ENCODE measurements at places on chromosomes 1 and 21. TPM values are rescaled to one million over a fixed set of nuclear protein-coding genes. Genes with fewer than 3 reads are reported as not detected.

Gene PRR9
- not detected for total RNA-seq

DNA sequence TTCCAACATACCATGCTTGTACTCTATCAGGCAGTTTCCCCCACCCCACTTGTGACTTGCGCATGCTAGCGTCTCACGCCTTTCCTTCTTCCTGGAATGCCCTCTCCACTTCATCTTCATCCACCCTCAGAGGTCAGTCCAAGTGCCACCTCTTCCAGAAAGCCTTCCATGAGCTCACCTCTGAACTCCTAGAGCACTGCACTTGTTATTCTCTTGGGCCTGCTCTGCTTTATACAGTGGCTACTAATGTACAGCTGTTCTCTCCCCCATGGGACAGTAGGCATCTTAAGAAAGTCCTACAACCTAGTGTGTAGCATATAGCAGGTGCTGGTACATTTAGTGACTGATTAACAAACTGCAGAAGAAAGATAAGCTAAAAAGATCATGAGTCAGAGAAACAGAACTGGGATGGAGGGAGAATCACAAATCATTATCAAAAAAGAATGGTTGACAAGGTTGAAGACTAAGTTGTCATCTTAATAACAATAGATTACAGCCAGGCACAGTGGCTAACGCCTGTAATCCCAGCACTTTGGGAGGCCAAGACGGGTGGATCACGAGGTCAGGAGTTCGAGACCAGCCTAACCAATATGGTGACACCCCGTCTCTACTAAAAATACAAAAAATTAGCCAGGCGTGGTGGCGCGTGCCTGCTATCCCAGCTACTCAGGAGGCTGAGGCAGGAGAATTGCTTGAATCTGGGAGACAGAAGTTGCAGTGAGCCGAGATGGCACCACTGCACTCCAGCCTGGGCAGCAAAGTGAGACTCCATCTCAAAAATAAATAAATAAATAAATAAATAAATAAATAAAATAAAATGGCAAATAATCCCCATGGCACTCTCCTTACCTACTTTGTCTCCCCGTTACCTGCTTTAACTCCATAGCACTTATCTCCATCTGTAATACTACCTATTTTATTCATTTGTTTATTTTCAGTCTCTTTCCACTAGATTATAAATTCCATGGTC, 16.3 kb upstream of the TSPAN1 start:
- no peak for DNase-seq
- no peak overlapping the region for H3K27ac ChIP-seq
- peaks cover 5% of the 10 kb centered on the region for H3K27me3 ChIP-seq
- no peaks in the 10 kb centered on the region for H3K36me3 ChIP-seq

DNA sequence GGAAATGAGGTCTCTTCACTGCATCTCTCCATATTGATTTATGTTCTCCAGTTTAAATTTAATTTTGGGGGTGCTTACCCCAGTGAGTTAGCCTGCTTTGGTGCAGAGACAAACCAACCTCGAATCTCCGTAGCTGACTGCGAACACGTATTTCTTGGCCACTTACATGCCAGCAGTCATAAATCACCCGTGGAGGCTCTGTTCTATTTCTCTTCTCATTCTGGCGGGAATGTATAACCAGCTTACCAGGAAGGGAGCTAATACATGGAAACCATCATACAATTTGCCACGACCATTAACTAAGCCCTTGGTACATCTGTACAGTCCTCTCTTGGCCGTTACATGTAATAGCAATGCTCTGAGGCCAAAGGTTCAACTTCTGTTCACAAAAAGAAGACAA, 148.0 kb downstream of the PLA2G4A start:
- no peaks in the 10 kb centered on the region for H3K36me3 ChIP-seq
- no peak for DNase-seq
- no peaks in the 10 kb centered on the region for H3K4me1 ChIP-seq
- H3K4me3 ChIP-seq: no peak overlapping the region
- H3K27me3 ChIP-seq: no peaks in the 10 kb centered on the region

Gene FMO1
- 1.1 TPM for total RNA-seq

DNA sequence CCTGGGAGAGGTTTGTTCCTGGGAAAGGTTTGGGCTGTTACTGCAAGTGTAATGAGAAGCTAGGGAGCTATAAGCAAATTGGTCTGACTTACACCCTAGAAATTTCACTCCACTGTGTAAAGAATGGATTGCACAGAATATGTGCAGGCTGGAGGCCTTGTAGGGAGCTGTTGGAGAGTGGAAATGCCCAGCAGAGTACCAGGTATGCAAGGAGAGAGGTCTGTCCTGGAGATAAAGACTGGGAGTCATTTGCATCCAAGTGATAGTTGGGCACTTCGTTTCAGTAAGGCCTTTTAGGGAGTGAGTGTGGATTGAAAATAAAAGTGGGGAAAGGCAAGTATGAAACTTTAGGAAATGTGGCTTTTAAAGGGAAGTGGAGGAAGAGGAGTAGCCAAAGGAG, 75.8 kb downstream of the CACNA1E start:
- H3K27ac ChIP-seq: no peak overlapping the region
- no peak overlapping the region for H3K4me3 ChIP-seq
- no peaks in the 10 kb centered on the region for H3K27me3 ChIP-seq
- H3K36me3 ChIP-seq: no peaks in the 10 kb centered on the region

Gene C1orf74
- 3.7 TPM for total RNA-seq

- peaks cover 35% of the 10 kb centered on the region for H3K4me1 ChIP-seq
- H3K27ac ChIP-seq: peak overlapping the region; percentile 83
- peaks cover 44% of the 10 kb centered on the region for H3K36me3 ChIP-seq
- peak; percentile 50 for DNase-seq
- peak overlapping the region; percentile 89 for H3K4me3 ChIP-seq
Observed at GRCh38 chr1:39576016-39576657, 453 bp downstream of the PABPC4 start.

Gene C1orf141
- not detected for total RNA-seq

GRCh38 chr21:28640326-28640725, 352.4 kb downstream of the LTN1 start:
- H3K36me3 ChIP-seq: no peaks in the 10 kb centered on the region
- H3K27me3 ChIP-seq: no peaks in the 10 kb centered on the region
- H3K27ac ChIP-seq: no peak overlapping the region
- H3K4me3 ChIP-seq: no peak overlapping the region
- DNase-seq: no peak

- H3K36me3 ChIP-seq: peaks cover 37% of the 10 kb centered on the region
- H3K27me3 ChIP-seq: no peaks in the 10 kb centered on the region
- DNase-seq: no peak
- H3K4me3 ChIP-seq: peak overlapping the region; percentile 11
- no peak overlapping the region for H3K27ac ChIP-seq
Observed at GRCh38 chr1:192811594-192812239, 2.9 kb downstream of the RGS2 start.

DNA sequence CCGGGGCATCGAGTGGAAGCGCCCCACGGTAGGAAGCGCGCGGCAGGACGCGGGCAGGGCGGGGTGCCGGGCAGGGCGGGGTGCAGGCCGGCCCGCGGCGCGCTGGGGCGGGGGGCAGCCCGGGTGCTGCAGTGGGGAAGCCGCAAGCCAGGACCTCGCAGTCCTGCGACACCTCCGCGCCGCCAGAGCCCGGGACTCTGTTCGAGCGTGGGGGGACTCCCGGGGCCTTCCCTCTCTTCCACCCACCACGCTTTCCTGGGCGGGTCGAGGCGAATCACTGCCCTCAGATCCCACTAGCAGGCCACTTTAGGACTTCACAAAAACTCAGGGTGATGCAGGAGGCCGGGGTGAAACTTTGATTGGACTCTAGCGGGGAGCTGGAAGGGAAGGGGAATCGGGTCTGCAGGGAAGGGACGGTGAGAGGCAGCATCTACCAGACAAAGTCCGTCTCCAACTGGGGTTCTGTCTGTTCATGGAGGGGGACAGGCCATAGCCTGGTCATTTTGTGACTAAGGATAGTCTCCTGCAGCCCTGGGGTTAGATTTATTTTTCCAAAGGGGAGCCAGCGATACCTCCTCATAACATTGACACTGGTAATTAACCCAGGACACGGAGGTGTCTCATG, 623 bp downstream of the CAPN2 start:
- H3K4me3 ChIP-seq: peak overlapping the region; percentile 86
- DNase-seq: peak; percentile 45
- peak overlapping the region; percentile 72 for H3K27ac ChIP-seq
- H3K27me3 ChIP-seq: no peaks in the 10 kb centered on the region
- peaks cover 55% of the 10 kb centered on the region for H3K4me1 ChIP-seq

DNA sequence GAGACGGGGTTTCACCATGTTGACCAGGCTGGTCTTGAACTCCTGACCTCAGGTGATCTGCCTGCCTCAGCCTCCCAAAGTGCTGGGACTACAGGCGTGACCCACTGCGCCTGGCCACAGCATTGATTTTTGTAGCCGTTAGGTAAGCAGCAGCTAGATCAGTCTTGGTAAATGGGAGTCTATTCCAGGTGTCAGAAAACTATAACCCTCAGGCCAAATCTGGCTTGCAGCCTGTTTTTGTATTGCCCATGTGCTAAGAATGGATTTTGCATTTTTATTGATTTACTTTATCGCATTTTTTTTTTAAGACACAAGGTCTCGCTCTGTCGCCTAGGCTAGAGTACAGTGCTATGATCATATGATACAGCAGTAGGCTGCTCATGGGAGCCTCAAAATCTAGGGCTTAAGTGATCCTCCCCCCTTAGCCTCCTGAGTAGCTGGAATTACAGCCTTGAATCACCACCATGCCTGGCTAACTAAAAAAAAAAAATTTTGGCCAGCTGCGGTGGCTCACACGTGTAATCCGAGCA, 16.6 kb upstream of the SRSF10 start:
- DNase-seq: no peak
- no peaks in the 10 kb centered on the region for H3K27me3 ChIP-seq
- no peak overlapping the region for H3K4me3 ChIP-seq

Gene LRRC53
- total RNA-seq: not detected

- no peaks in the 10 kb centered on the region for H3K27me3 ChIP-seq
- no peak overlapping the region for H3K4me3 ChIP-seq
- H3K27ac ChIP-seq: no peak overlapping the region
- no peak for DNase-seq
Observed at GRCh38 chr21:45873418-45873817, 108.2 kb upstream of the COL6A1 start.

DNA sequence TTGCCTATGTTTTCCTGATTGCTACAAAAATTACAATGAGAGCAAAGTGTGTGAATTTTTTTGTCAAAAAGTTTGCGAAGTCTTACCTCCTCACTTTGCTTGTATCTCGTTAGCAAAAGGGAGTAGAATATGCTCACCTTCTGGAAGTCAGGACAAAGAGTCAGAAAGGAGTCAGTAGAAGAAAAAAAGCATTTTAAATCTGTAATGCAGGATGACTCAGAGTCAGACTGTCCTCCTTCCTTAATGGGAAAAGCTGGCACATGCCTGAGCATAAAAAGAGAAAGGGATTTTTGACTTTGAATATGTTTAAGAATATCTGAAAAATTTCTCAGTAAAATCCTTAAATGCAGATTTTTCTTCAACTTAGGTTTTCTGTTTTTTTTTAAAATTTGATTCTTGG, 14.2 kb upstream of the VN1R5 start:
- no peak overlapping the region for H3K4me3 ChIP-seq
- H3K27ac ChIP-seq: no peak overlapping the region
- no peaks in the 10 kb centered on the region for H3K27me3 ChIP-seq
- H3K4me1 ChIP-seq: no peaks in the 10 kb centered on the region
- no peak for DNase-seq

DNA sequence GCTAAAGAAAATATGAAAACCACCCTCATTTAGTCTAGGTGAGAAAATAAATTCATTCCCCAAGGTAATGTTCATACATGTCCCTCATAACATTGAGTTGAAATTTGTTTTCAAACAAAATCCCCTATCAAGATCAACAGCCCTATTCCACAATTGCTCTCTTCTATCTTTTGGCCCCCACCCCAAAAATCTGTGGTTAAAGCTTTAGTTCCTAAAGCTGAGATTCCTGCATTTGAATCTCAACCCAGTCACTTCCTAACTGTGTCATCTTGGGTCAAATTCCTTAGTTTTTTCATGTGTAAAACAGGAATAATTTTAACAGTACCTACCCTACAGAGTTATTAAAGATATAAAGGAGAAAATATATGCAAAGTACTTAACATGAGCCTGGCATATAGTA, 22.0 kb downstream of the KIAA0319L start:
- H3K27me3 ChIP-seq: no peaks in the 10 kb centered on the region
- H3K4me3 ChIP-seq: no peak overlapping the region
- peaks cover 27% of the 10 kb centered on the region for H3K4me1 ChIP-seq
- peaks cover 49% of the 10 kb centered on the region for H3K36me3 ChIP-seq

GRCh38 chr1:17183388-17184160, 21.4 kb upstream of the PADI1 start:
- H3K27me3 ChIP-seq: peaks cover under 1% of the 10 kb centered on the region
- peaks cover 32% of the 10 kb centered on the region for H3K4me1 ChIP-seq
- no peak overlapping the region for H3K27ac ChIP-seq
- no peak for DNase-seq
- H3K4me3 ChIP-seq: no peak overlapping the region
- H3K36me3 ChIP-seq: no peaks in the 10 kb centered on the region

GRCh38 chr1:152014943-152015342, 21.3 kb upstream of the S100A10 start:
- H3K4me3 ChIP-seq: no peak overlapping the region
- peaks cover 24% of the 10 kb centered on the region for H3K27me3 ChIP-seq
- no peaks in the 10 kb centered on the region for H3K36me3 ChIP-seq
- no peak for DNase-seq

DNA sequence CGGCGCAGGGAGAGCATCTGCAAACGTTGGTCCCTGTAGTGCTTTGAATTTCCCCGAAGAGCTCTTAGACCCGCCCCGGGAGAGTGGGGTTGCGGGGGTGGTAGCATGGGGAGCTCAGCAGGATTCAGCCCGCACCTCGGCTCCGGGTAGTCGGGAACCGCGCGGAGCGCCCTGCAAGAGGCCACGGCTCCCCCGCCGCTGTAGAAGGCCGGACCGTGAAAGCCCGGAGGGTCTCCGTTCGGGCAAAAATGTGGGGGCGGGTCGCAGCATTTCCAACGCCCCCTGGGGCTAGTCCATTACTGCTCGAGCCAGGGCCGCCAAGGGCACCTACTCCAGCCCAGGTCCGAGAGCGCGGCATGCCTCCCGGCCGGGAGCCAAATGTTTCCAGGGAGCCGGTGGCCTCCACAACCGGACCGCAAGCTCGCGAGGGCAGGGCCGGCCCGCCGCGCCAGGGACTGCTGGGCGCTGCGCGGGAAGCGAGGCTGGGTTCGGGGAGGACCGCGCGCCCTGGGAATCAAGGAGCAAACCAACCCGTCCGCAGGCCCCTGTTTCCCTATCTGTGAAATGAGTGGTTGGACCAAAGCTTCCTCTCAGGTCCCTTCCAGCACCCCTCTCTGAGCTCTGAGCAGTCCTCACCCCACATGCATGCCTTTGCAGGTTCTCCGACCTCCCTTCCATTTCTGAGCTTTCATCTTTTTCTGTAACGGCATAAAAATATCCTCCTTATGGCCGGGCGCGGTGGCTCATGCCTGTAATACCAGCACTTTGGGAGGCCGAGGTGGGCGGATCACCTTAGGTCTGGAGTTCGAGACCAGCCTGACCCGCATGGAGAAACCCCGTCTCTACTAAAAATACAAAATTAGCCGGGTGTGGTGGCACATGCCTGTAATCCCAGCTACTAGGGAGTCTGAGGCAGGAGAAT, 775 bp upstream of the TMEM63A start:
- H3K27me3 ChIP-seq: no peaks in the 10 kb centered on the region
- peaks cover 43% of the 10 kb centered on the region for H3K4me1 ChIP-seq
- H3K27ac ChIP-seq: peak overlapping the region; percentile 71
- peaks cover 7% of the 10 kb centered on the region for H3K36me3 ChIP-seq

GRCh38 chr1:239897458-239897857, 194.2 kb upstream of the FMN2 start:
- H3K27ac ChIP-seq: no peak overlapping the region
- H3K4me3 ChIP-seq: no peak overlapping the region
- H3K36me3 ChIP-seq: no peaks in the 10 kb centered on the region
